ENCODE measurements at places on chromosomes 5 and 9.

DNA sequence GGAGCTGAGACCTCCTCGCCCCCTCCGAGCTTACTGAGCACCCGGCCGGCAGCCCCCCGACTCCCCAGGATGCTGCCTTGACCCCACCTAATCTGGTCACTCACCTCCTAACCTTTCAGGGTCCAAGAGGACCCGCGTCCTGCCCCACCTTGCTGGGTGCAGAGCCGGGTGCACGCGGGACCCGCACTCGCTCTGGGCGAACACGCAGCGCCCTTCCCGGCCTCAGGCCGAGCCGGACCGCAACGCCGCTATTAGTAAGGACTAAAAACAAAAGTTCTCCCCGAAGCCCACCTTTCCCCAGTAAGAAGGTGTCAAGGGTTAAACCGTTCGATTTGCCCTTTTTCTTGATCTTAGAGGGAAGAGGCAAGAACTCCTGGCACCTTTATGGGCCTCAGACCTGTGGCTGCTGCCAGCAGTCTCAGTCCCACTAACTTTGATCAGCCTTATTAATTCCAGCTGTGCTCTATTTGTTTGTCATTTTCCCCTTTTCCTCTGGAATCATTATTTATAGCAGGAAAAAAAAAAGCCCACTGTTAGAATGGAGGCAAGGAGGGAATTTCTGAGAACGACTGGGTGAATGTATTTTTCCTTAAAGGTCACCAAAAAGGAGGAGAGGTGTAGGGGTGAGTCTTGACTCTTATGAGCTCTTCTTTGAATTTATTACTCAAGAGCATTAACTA is 10.5 kb downstream of the IRX2 start:
- no peak for DNase-seq

- peak; percentile 58 for DNase-seq
Observed at GRCh38 chr9:129938291-129938979, 103.2 kb downstream of the USP20 start.

- no peak for DNase-seq
Observed at GRCh38 chr5:59321642-59322041, 571.9 kb downstream of the PDE4D start.

GRCh38 chr5:13946111-13946510 is 1.6 kb upstream of the DNAH5 start:
- DNase-seq = no peak

DNA sequence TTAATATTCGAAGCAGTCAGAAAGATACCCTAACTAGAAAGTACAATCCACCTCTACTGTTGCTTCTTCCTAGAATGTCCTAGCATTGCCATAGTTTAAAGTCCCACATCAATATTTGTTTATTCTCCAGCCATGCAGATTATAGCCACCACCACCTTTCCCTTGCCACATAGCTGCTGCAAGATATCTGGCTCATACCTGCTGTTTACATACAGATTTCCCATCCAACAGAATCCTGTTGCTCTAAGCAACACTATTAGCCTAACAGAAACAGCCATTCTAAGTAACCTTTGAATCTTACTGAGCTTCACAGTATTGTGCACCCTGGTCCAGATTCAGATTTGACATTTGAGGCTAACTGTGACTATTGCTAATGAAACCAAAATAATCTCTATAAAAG is 45.6 kb downstream of the GNAQ start:
- DNase-seq = no peak

- no peak for DNase-seq
Observed at GRCh38 chr5:6730407-6730806, 17.2 kb downstream of the TENT4A start.

GRCh38 chr9:136935651-136936050 is 8.9 kb downstream of the FBXW5 start:
- no peak for DNase-seq

DNA sequence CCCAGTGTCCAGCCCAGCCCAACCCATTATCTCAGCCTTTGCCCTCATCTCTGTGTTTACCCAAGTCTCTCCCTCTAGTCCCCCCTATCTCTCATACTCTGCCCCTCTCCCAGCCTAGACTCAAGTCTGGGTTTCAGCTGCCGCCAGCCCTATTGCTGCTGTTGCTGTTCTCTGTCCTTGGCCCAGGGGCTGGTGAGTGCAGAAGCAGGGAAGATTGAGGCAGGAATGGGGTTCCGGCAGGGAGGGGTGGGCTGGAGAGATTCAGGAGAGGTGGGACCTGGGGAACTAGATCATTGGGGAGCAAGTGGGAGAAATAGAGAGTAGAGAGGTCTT is 702 bp downstream of the TMEM8B start:
- no peak for DNase-seq

- no peak for DNase-seq
Observed at GRCh38 chr5:123176224-123176937, 87.3 kb downstream of the PRDM6 start.

GRCh38 chr9:111909444-111909843 is 12.8 kb downstream of the UGCG start:
- no peak for DNase-seq
